Tongue (tissue), 3 donors: ENCODE measurements at places on chromosomes 5 and 9. TPM values are rescaled to one million over a fixed set of nuclear protein-coding genes. Genes with fewer than 3 reads are reported as not detected.

Gene MTRR
- total RNA-seq = 39.1 TPM

Gene FRMPD1
- total RNA-seq = 3.3 TPM

GRCh38 chr5:65461490-65461889 is 20.2 kb downstream of the ADAMTS6 start:
- DNase-seq = no peak

- no peak for DNase-seq
Measured at GRCh38 chr9:125258832-125259534, 2.6 kb upstream of the GAPVD1 start.

DNA sequence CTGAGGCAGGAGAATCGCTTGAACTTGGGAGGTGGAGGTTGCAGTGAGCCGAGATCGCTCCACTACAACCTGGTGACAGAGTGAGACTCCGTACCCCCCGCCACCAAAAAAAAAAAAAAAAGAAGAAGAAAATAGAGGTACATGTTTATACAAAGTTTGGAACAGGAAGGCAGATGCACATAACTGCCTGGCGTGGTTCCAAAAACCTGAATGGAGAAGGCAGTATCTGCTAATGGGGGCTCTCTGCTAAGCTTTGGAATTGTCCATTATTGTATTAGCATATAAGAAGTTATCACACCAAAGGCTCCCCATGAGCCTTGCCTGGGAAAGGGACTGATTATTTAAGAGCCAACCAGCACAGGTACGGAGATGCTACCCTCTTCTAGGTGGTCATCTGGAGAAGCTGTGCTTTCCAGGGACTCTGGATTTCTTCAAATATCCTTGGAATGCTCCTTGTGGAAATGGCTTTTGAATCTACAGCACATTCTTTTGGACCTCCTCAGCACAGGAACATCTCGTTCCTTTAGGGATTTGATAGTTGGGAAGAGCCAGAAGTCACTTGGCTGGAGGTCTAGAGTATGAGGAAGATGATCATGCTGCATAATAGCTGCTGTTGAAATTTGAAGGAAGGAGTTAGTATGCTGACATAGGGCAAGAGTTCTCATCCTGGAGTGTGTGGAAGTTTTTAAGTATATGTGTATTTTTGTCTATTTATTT is 42.5 kb upstream of the ABCA1 start:
- no peak for DNase-seq

GRCh38 chr9:126401107-126401506 is 74.5 kb downstream of the MVB12B start:
- no peak for DNase-seq

DNA sequence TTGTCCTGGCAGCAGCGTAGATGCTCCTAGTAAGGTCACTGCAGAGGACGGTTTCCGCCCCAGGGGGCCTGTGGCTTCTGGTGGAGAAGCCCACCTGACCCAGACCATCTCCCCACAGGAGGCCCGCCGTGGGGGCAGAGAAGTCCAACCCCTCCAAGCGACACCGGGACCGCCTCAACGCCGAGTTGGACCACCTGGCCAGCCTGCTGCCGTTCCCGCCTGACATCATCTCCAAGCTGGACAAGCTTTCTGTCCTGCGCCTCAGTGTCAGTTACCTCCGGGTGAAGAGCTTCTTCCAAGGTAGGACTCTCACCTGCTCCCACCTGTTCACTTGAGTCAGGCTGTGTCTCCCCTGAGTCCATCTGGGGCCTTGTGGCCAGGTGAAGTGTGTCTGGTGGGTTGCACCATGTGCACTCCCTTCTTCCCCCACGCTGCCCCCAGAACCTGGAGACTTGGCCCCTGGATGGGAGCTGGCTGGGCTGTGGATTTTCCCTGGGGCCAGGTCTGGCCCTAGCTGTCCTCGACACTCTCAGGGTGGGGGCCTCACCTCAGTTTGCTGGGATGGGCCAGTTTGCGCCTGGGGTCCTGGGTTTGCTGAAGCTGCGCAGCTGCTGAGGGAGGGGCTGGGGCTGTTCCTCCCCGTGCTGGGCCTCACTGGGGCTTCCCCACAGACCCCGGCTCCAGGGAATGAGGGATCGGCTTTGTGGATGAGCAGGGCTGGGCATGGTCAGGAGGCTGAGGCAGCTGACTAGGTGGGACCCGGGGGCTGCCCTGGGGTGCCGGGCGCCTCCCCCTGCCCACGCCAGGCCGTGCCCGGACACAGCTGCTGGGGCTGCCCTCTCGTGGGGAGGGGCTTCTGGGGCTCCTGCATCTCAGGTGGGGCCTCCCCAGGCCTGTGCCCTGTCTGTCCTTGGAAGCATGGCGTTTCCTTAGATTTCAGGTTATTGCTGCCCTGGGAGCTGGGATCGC is 32.4 kb downstream of the AHRR start:
- DNase-seq = no peak

GRCh38 chr9:89461265-89461664 is 36.6 kb downstream of the SEMA4D start:
- DNase-seq = no peak
